ENCODE measurements at places on chromosomes 16 and 17. TPM values are rescaled to one million over a fixed set of nuclear protein-coding genes. Genes with fewer than 3 reads are reported as not detected.

Gene GLIS2
- total RNA-seq, result not detected

DNA sequence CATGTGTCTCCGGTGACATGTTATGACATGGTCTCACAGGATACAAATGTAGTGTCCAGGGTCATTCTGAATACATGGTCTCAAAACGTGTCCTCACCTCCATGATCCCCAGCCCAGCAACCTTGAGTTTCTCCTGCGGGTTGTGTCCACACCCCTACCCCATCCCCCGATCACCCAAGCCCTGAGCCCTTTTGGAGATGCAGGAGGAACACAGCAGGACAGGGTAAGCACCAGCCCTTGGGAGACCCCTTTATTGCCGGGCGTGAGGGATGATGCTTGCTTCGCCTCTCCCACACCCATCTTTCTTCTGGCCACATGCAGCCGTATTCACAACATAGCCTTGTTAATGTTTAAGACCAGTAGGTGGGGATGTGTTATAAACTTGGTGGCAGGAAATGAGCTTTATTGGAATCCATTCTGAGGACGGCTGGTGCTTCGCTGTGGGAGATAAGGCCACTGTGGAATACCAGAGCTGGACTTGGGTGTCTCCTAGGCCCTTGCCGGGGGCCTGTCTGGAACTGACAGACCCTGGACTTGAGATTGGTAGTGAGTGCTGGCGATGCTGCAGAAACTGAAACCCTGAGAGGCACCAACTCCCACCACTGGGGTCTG, 5.5 kb downstream of the TMEM132E start:
- H3K36me3 ChIP-seq, result no peaks in the 10 kb centered on the region
- no peak overlapping the region for H3K4me3 ChIP-seq
- peaks cover 23% of the 10 kb centered on the region for H3K4me1 ChIP-seq
- DNase-seq, result no peak
- H3K27me3 ChIP-seq, result peaks cover 64% of the 10 kb centered on the region

GRCh38 chr16:88702371-88703210, 3.6 kb downstream of the RNF166 start:
- H3K27ac ChIP-seq, result peak overlapping the region; percentile 96
- peak overlapping the region; percentile 82 for H3K4me3 ChIP-seq
- peaks cover 38% of the 10 kb centered on the region for H3K36me3 ChIP-seq
- no peak for DNase-seq
- no peaks in the 10 kb centered on the region for H3K27me3 ChIP-seq
- H3K4me1 ChIP-seq, result peaks cover 89% of the 10 kb centered on the region

- DNase-seq, result no peak
- no peak overlapping the region for H3K27ac ChIP-seq
- H3K27me3 ChIP-seq, result no peaks in the 10 kb centered on the region
- H3K4me1 ChIP-seq, result peaks cover 12% of the 10 kb centered on the region
- H3K4me3 ChIP-seq, result no peak overlapping the region
- H3K36me3 ChIP-seq, result peaks cover 4% of the 10 kb centered on the region
These were observed 61.8 kb downstream of the XYLT1 start for GRCh38 chr16:17408955-17409441.

- H3K27me3 ChIP-seq, result peaks cover 8% of the 10 kb centered on the region
- H3K36me3 ChIP-seq, result no peaks in the 10 kb centered on the region
- no peak for DNase-seq
- no peaks in the 10 kb centered on the region for H3K4me1 ChIP-seq
- H3K27ac ChIP-seq, result no peak overlapping the region
These were observed 5.7 kb upstream of the ZNF469 start for GRCh38 chr16:88376835-88377726.

Gene CACNG1
- not detected for total RNA-seq

GRCh38 chr17:15384142-15384787, 42.9 kb upstream of the TEKT3 start:
- H3K27ac ChIP-seq, result no peak overlapping the region
- no peak overlapping the region for H3K4me3 ChIP-seq
- H3K36me3 ChIP-seq, result no peaks in the 10 kb centered on the region
- H3K4me1 ChIP-seq, result no peaks in the 10 kb centered on the region

DNA sequence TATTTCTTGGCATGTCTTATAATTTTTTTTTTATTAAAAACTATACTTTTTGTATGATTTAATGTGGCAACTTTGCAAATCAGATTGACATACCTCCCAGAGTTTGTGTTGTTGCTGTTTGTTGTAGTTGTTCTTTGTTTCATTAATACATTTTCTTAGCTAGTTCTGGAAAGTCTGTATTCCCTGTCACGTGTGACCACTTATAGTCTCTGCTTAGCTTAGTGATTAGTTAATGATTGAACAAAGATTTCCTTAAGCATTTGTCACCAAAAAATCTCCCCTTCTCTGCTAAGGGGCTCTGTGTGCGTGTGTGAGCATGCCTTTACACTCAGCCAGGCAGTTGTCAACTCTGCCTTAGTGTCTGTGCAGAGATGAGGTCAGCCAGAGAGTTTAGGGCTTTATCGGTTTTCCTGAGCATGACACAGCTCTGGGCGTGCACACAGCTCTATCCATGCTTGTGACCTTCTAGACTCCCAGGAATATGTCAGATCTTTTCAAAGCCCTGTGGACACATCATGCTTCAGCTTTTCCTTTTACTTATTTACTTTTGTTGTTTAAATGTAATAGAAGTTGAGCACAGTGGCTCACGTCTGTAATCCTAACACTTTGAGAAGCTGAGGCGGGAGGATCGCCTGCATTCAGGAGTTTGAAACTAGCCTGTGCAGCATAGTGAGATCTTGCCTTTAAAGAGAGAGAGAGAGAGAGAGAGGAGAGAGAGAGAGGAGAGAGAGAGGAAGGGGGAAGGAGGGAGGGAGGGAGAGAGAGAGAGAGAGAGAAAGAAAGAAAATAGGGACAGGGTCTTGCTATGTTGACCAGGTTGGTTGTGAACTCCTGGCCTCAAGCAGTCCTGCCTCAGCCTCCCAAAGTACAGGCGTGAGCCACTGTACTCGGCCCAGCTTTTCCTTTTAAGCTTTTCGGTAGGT, 21.9 kb downstream of the DNAI2 start:
- no peaks in the 10 kb centered on the region for H3K36me3 ChIP-seq
- H3K4me3 ChIP-seq, result no peak overlapping the region

- no peaks in the 10 kb centered on the region for H3K4me1 ChIP-seq
- H3K4me3 ChIP-seq, result no peak overlapping the region
- H3K27me3 ChIP-seq, result no peaks in the 10 kb centered on the region
These were observed 190.2 kb upstream of the ZNF469 start for GRCh38 chr16:88192601-88193000.

- H3K4me3 ChIP-seq, result no peak overlapping the region
- H3K4me1 ChIP-seq, result peaks cover 14% of the 10 kb centered on the region
- H3K27ac ChIP-seq, result no peak overlapping the region
- DNase-seq, result no peak
These were observed 3.7 kb upstream of the VAT1L start for GRCh38 chr16:77784441-77785372.

GRCh38 chr17:65553646-65554552, 7.5 kb downstream of the AXIN2 start:
- no peak for DNase-seq
- no peak overlapping the region for H3K27ac ChIP-seq
- peaks cover 33% of the 10 kb centered on the region for H3K4me1 ChIP-seq
- H3K4me3 ChIP-seq, result no peak overlapping the region
- peaks cover 32% of the 10 kb centered on the region for H3K36me3 ChIP-seq
- H3K27me3 ChIP-seq, result no peaks in the 10 kb centered on the region

DNA sequence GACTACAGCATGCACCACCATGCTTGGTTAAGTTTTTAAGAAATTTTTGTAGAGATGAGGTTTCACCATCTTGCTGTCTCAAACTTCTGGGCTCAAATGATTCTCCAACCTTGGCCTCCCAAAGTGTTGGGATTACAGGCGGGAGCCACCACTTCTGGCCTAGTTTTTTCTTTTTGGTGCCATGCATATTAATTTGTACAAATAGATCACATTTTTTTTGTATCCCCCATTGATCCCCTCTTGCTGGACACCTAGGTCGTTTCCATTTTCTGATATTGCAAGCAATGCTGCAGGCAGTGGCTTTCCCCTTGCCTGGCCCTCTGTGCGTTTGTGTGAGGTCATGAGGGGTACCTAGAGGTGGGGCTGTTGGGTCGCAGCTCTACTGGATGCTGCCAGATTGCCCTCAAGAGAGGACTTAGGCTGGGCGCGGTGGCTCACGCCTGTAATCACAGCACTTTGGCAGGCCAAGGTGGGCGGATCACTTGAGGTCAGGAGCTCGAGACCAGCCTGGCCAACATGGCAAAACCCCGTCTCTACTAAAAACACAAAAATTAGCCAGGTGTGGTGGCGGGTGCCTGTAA, 23.8 kb downstream of the RAP1GAP2 start:
- peaks cover 67% of the 10 kb centered on the region for H3K4me1 ChIP-seq
- H3K27me3 ChIP-seq, result no peaks in the 10 kb centered on the region
- H3K4me3 ChIP-seq, result no peak overlapping the region
- DNase-seq, result no peak
- H3K36me3 ChIP-seq, result peaks cover 18% of the 10 kb centered on the region

DNA sequence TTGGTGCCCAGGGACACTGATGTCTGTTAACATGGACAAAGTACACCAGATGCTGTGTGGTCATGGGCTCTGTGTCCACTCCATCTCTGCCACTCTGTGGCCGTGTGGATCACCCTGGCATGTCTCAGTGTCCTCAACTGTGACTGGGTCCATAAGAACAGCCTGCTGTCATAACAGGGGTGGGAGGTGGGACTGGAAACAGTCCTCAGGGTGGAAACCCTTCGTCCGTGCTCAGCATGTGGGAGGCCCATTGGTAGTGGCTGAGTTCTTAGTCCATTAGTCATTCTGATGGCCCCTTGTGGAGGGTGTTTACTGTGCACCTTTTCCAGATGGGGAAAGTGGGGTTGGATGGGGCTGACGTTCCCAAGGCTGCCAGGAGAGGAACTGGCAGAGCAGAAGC, 12.8 kb downstream of the FLYWCH2 start:
- DNase-seq, result no peak
- no peaks in the 10 kb centered on the region for H3K4me1 ChIP-seq
- H3K4me3 ChIP-seq, result no peak overlapping the region
- no peak overlapping the region for H3K27ac ChIP-seq

Gene SHISA6
- total RNA-seq, result not detected

All from CD4-positive, alpha-beta T cell (primary cell).